ENCODE measurements at places on chromosomes 7 and 10.

DNA sequence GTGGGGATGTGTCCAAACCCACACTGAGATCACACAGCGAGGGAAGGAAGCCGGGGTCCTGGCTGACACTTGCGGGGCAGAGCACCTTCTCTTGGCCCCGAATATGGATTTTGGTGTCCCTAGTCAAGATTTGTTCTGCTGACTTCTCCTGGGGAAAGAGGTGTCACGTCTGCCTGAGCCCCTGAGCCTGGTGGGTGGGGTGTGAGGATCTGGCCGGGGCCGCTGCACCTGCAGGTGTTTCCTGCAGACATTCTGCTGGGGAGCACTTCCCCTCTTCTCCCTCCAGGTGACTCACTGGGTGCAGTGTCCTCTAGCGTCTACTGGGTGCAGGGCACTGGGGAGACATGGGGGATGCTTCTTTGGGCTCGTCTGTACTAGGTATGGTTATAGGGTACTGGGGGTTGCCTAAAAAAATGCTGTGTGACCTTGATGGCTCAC lies 99.2 kb downstream of the GRK5 start:
- DNase-seq: peak; percentile 56

- DNase-seq: no peak
Measured at GRCh38 chr7:74466196-74466813, 12.6 kb downstream of the GTF2IRD1 start.

DNA sequence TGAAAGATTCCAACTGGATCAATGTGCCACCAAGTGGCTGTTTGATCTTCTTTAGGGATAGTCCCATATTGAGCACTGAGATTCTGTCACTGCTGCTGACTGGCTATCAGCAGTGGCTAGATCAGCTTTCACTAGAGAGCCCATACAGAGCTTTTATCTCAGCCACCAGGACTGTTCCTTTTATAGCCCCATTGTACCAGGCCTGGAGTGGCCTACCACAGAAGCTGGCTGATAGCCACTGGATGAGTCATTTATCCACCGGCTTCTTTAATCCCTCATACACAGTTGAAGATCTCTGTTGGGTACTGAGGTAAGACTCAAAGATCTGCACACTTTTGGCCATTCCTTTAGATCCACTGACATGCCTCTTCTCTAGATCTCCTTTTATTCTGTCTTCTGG lies 1101.1 kb downstream of the SORCS3 start:
- no peak for DNase-seq

DNA sequence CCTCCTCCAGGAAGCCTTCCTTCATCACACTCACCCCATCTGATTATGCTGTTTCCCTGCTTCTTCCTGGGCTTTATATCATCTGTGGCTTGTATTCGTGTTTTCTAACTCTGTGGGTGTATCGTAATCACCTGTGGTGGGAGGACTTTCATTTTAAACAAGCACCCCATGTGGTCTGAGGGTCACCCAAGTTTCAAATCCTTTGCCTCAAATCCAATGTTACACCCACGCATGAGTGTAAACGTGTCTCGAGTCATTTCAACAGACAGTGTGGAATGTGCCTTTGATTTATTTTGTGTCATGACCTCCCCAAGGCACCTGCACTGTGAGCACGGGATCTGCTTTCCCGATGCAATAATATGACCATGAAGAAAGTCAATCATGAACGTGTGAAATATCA lies 17.5 kb upstream of the LYZL2 start:
- no peak for DNase-seq

- DNase-seq: no peak
Measured at GRCh38 chr10:60914690-60915141, 29.3 kb downstream of the RHOBTB1 start.

DNA sequence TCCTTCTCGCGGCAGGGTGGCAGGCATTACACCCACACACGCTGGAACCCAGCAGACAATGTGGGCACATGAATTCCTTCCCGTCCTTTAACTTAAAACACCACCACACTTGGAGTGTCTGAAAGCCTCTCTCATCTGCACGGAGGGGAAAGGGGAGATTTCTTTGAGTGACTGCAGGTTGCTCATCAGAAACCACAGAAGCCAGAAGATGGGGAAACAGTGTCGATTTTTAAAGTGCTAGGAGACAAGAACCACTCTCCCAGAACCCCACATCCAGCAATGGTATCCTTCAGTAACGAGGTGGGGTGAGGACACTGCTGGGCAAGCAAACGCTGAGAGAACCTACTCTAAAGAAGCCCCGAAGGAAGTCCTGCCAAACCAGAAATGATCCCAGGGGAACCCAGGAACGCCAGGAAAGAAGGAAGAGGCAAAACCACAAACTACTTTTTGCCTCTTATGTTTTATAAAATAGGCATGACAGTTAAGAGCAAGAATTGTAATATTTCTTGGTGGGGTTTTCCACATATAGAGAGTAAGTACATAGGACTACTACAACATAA lies 254.3 kb downstream of the ELFN1 start:
- no peak for DNase-seq

DNA sequence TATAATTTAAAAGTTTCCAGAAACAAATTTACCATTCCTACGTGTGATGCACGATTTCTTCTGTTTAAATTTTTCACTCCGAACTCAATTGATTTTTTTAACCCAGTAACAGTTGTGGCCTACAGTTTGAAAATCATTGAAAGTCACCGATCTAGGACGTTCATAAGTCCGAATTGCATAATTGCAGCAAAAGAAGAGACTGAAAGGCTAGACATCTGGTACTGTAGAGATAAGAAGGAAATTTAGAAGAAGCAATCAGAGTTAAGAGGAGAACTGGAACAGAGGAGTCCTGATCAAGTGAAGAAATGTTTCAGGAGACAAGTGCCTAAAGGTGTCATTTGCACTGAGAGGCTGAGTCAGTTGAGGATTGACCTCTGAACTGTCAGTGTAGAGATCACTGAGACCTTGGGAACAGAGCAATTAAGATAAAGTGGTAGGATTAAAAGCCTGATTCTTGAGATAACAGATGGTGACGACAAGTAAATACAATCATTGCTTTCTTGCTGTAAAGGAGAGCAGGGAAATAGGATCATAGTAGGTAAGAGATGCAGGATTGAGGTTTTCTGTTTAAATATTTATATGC lies 73.5 kb downstream of the ZFAND4 start:
- DNase-seq: no peak

DNA sequence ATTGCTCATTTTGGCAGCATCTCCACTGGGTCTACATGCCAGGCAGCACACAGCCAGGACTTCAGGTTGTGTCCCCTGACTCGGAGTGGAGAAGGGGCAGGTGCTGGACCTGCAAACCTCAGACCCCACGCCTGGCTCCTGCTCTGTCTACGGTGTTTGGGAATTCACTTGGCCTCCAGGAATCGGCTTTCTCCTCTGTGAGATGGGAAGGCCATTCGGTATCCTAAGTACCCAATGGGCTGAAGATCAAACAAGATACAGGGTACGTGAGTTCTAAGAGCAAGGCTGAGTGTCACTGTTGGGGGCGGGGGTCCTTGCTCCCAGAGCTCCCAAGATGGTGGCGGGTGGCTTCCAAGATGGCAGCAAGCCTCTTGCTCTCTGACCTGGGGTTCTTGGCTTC lies 73.2 kb upstream of the EN2 start:
- no peak for DNase-seq

GRCh38 chr10:2340831-2341647 lies 603.7 kb upstream of the ADARB2 start:
- no peak for DNase-seq

DNA sequence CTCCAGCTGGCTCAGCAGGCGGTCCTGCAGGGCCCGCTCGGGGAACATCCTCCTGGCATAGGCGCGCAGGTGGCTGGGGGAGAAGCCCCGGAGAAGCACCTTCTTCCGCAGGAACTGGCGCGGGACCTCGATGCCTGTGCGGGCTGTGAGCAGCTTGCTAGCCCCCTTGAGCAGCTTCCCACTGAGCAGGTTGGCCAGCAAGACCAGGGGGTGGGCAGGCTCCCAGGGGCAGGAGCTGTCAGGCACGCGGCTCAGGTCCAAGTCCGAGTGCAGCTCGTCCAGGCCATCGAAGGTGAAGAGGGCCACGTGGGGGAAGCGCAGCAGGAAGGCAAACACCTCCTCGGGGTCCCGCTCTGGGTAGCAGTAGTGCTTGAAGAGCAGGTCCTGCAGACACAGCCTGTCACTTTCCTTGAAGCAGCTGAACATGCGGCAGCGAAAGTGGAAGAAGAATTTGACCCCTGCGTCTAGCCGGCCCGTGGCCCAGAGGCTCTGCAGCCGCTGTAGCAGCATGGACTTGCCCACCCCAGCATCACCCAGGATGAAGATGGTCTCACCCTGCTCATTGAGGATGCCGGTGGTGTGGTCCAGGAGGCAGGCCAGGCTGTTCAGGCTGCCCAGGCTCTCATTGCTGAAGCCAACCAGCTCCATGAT lies 26.2 kb downstream of the NOD1 start:
- no peak for DNase-seq

- DNase-seq: no peak
Measured at GRCh38 chr10:96082153-96082552, 38.8 kb downstream of the CCNJ start.

DNA sequence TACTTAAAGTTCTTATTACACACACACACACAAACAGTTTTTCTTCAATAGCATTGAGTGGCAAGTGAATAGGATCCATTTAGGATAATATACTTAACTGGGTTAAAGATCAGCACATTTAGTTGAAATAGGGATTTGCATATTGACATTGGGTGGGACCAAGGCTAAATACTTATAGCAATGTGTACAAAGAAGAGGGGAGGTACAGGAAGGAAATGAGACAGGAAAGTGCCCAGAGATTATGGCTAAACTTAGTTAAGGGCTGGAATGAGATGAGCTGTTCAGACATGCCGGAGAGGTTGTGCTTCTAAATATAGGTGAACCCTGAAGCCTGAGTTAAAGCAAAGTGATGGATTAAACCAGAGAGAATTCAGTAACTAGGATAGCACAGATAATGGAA lies 95.1 kb downstream of the LSMEM1 start:
- DNase-seq: no peak

GRCh38 chr7:36473454-36474282 lies 84.0 kb downstream of the ANLN start:
- no peak for DNase-seq

DNA sequence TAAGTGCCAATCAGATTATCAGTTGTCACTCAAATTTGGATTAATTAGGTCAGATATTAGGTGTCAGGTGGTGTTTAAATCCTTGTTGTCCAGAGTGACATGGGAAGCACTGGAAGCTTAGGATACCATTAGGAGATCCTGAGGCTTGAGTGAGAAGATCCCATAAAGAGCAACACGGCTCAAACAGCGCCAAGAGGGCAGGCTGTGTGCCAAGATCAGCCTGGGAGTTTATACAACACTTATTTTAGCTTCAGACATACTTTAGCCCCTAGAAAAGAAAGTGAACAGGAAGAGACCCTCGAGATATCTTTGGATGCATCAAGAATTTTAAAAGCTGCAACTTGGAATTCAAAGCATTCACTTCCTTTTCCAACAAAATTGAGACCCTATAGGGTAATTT lies 14.2 kb upstream of the ACTA2 start:
- DNase-seq: no peak

DNA sequence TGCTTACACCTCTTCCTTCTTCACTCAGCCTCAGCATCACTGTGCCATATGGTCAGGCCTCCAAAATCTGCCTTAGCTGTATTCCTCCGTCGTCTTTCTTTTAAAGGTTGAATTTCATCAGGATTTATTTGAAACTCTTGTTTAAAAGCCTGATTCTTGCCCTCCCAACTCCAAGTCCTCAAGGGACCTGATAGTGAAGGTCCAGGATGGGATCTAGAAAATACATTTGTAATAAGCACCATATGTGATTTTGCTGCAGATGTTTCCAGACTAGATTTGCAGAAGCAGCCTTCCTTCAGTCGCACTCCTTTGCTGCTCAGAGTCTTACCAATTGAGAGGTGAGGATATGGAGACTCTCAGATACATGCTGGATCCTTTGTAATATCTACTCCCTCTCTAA lies 101.0 kb upstream of the ANKRD1 start:
- DNase-seq: no peak

- no peak for DNase-seq
Measured at GRCh38 chr10:131902211-131902610, 1.4 kb downstream of the PPP2R2D start.

GRCh38 chr10:5619362-5620211 lies 46.8 kb downstream of the ASB13 start:
- DNase-seq: no peak

- DNase-seq: no peak
Measured at GRCh38 chr10:1197384-1197783, 141.2 kb downstream of the WDR37 start.

DNA sequence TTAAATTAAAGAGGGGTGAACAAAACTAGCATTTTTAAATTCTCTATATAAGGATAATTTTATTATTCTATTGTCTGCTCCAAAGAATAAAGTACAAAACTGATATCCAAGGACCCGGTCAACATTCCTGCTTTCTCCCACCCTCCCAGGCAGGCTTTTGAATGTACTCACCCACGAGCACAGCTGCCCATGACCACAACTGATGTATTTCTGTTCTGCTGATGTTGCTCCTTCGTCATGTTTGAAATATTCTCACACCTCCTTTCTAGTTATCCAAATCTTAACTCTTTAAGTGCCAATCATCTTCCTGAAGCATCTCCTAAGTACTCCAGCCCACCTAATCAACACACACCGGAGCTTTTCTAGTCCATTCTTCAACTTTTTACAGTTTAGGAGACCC lies 46.7 kb downstream of the CALD1 start:
- no peak for DNase-seq

GRCh38 chr10:44419790-44420549 lies 35.1 kb upstream of the CXCL12 start:
- DNase-seq: no peak

- DNase-seq: no peak
Measured at GRCh38 chr10:72695496-72695895, 3.6 kb downstream of the MCU start.

DNA sequence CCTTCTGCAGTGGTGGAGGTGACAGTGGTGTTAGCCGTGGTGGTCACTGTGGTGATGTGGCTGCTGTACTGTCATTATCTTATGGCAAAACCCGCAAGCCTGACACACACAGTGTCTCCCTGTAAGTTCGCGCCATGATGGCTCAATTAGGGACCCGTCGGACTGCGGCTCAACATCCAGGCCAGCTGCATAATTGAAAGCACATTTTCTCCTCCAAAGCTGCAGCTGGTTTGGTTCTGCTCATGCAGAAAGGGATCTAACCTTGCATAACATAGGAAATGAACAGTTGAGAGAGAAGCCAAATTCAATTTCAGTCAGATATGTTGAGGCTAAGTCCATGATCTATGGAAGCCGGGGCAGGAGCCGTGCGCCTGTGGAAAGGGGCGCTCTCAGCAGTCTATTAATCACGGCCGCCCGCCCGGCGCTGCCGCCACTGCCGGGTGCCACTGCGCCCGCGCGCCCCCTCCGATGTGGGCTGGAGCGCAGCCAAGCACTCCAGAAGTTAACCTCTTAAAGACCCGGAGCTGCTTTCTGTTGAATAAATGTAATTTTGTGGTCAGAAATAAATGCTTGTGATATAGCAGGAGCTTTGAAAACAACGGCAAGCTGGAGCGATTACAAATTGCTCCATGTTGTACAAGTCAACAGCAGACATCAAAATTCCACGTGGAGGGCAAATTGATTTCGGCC lies 227.7 kb downstream of the CUX1 start:
- no peak for DNase-seq

- no peak for DNase-seq
Measured at GRCh38 chr7:151381098-151381347, 28.8 kb downstream of the WDR86 start.

GRCh38 chr7:135924302-135924701 lies 52.9 kb downstream of the MTPN start:
- DNase-seq: no peak
